ENCODE measurements at places on chromosomes 4 and X.

DNA sequence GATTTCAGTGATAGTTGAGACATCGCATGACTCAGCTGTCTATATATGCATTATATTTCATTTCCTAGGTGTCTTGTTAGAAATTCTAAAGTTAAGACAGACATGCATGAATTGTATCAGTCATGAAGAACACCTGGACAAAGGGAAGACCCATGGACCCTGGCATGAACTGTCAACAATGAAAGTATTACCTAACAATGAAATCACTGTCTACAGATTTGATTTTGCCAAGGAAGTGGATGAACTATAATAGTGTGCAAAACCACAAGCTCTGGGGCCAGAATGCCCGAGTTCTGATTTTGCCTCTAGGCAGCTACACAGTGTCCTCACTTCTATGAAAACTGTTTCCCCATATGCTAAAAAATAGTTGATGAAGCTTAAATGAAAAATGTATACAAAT, 386.1 kb downstream of the NLGN4X start:
- DNase-seq: no peak

GRCh38 chr4:143404555-143404954, 67.9 kb downstream of the GAB1 start:
- no peak for DNase-seq

GRCh38 chr4:158033416-158034120, 139.3 kb downstream of the GASK1B start:
- DNase-seq: no peak

- no peak for DNase-seq
Measured at GRCh38 chr4:39464886-39465501, 6.1 kb downstream of the LIAS start.

DNA sequence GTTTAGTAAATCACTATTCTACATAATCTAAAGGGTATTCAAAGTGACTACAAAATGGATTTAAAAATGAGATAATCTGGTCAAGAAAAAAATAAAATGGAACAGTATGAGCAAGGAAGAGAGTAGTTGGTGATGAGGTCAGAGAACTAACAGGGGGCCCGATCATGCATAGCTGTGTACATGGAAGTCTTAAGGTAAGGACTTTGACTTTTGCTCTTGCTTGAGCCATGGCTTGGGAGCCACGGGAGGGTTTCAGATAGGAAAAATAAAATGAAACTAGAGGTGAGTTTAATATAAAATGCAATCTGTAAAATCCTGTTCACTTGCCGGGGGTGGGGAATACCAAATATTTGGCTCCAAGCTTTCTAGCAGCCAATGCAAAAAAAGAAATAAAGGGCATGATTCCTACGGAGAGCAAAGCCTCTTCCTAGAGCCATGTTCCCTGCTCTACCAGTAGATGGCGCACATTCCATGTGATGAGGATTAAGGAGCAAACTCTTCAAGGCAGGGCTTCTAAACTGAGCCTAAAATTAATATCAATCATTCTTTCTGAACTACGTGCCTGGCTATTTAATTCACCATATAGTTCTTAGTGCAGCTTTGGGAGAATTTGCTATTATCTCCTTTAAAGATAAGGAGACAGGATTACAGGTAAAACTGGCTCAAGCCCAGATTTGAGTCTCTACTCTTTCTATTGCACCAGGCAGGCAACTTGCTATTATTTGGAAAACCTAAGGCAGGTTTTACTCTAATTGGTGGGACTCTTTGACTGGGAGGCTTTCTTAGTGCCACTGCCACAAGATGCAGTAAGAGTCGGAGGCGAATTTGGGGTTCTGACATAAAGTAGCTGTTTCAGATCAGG, 6.8 kb upstream of the CLCN5 start:
- peak; percentile 60 for DNase-seq

DNA sequence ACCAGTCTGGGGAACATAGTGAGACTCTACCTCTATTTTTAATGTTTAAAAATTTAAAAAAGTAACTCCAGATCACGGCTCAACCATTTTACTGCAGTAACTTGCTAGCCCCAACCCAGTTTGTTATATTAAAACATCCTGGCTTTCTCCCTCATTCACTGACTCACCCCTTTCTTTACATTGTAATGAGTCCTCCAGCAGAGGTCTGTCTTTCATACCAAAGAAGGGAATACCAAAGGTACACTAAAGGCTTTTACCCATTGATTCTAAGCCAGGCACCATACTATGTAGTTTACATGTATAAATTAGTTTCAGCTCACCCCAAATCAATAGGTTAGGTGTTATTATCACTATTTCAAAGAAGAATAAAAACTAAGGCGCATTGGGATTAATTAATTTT, 286.9 kb downstream of the PACRGL start:
- no peak for DNase-seq

GRCh38 chr4:151675411-151675971, 85.3 kb downstream of the GATB start:
- no peak for DNase-seq

GRCh38 chr4:683982-684622, 4.8 kb downstream of the SLC49A3 start:
- peak; percentile 73 for DNase-seq

GRCh38 chr4:121510341-121510874, 129.6 kb upstream of the QRFPR start:
- no peak for DNase-seq

GRCh38 chr4:23039818-23040217, 347.1 kb downstream of the GBA3 start:
- no peak for DNase-seq

GRCh38 chrX:112025753-112026152, 56.8 kb downstream of the TRPC5 start:
- DNase-seq: no peak

GRCh38 chrX:56564921-56565840, 1.8 kb downstream of the UBQLN2 start:
- no peak for DNase-seq

DNA sequence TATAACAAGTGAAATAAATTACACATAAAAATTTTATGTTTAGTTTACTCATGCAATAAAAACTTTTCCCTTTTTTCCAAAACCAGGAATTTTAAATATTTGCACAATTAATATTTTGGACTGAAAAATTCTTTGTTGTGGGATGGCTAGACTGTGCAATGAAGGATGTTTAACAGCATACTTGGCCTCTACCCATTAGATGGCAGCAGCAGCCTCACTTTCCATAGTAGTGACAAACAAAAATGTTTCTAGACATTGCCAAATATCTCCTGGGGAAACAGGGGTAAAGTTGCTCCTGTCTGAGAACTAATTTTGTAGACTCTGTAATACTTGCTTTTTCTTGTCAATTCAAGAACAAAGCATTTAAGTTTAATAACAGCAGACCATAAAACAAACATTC, 49.8 kb downstream of the SCLT1 start:
- no peak for DNase-seq

- DNase-seq: no peak
Measured at GRCh38 chr4:157996061-157997028, 176.5 kb downstream of the GASK1B start.

GRCh38 chr4:105025263-105026017, 121.2 kb upstream of the TET2 start:
- DNase-seq: no peak

DNA sequence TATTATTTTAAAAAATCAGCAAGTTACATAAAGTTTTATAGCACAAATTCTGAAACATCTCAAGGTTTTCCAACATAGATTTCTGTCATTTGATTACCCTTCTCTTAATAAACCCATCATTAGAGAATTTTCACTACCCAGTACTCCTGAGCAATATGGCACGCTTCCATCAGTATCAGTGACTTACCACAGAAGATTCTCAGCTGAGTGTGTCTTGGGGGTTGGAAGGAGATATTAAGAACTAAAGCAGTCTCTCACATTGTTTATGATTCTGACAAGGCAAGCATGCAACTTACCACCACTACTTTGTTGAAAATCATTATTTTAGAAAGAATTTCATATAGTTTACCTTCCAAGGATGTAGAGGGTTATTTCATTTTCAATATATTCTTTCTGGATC, 67.7 kb downstream of the INPP4B start:
- DNase-seq: no peak

Data from NCI-H1092 (cell line).